NCI-H1092 treated with DMSO at 0.1 percent for 48 hours (cell line): ENCODE measurements at places on chromosomes 13 and 19.

DNA sequence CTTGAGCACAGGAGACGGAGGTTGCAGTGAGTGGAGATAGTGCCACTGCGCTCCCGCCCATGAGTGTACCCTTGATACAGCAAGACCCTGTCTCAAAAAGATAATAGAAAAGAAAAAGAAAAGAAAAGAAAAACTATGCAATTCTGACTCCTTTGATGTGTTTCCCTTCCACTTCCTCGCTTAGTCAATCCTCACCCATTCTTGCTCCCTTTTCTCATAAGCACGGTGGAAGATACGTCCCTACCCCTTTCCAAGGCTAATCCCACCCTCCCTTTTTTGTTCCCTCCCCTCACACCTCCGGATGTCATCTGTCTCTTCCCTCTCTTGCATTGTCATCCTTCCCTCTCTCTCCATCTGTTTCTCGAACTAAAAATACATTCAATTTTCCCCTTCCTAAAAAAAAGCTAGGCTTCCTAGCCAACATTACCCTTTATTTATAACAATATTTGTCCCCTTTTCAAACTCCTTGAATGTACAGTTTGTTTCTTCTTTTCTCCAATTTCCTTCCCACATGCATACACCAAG lies 40.5 kb upstream of the ITM2B start:
- no peak for DNase-seq

DNA sequence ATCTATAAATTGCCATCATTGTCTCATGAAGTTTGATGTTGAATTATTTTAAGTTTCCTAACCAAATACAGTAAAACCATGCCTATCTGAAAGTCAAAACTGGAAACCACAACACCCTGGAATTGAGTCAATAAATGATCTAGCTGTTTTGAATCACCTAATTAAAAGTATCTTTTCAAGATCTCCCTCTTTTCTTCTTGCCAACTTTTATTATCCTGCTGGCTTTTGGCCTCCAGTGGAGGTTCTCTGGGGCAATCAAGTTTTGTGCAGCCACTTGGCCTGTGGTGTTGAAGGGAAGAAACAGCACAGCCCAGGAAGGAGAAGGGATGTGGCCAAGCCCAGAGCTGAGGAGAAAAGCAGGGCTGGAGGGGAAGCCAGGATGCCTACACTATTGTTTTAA lies 255.4 kb downstream of the COG6 start:
- no peak for DNase-seq

DNA sequence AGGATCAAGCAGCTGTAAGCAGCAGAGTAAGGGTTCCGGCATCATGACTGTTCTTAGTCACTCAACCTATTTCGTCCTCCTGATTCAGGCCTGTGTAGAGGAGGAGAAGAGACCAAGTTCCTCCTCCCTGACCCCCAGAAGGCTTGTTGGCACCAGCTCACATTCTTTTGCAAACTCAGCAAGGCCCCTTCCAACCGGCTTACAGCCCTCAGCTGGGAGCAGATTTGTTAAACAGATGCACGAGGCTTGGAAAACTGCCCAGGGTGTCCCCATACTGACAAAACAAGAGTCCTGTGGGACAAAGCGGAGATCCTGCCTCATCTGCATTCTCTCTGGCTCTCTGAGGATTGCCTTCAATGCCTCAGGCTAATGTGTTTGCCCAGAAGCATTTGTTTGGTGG lies 113.2 kb upstream of the SOX21 start:
- peak; percentile 46 for DNase-seq

DNA sequence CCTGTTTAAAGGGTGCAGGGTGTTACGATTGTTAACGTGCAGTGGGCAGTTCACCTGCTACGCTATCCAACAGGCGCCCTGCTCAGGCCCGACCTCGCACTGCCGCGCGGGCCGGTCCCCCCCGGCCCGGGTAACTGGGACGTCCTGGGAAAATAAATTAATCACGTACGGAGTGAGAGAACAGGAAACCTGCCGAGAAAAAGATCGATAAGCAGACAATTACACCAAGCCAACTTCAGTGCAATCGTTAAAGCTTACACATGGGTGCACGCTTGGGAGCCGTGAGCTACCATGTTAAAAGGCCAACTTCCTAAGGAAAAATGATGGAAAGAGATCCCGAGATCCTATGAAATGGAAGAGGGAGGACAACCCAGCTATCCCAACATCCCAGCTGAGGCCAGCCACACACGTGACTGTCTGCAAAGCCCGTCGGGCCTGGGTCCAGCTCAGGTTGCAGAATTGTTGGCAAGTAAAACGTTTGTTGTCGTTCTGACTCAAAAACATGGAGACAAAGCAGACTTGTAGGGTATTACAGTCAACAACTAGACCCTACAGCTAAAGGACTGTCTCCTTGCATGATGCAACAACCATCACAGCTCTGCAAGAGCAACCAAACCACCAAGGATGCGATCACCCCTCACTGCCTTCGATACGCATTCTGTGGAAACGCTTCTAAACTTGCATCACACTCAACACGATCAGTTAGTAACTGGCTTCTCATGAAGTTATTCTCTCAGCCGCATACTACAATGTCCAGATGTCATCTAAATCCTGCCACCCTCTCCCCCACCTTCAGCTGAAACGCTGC lies 741 bp upstream of the TUBGCP3 start:
- DNase-seq: peak; percentile 73

DNA sequence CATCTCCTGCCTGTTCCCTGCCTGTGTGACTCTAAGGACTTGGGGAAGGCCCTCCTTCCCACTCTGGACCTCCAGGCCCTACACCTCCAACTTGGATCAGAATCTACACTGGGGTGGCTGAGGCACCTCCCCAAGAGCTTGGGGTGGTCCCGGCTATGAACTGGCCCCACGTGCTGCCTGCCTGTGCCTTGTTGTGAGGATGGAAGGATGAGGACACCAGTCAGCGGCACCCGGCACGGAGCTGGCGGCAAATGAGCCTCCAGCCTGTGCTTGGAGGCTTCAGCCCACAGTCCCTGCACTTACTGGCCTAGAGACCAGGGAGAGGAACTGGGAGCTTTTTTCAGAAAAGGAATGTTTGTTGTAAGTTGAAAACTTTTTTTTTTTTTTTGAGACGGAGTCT lies 8.5 kb downstream of the AKAP8 start:
- no peak for DNase-seq
